Neural progenitor cell (in vitro differentiated cells): ENCODE measurements at places on chromosomes 1 and 21.

- peak; percentile 65 for DNase-seq
Measured at GRCh38 chr1:19484798-19485361, 459 bp downstream of the CAPZB start.

DNA sequence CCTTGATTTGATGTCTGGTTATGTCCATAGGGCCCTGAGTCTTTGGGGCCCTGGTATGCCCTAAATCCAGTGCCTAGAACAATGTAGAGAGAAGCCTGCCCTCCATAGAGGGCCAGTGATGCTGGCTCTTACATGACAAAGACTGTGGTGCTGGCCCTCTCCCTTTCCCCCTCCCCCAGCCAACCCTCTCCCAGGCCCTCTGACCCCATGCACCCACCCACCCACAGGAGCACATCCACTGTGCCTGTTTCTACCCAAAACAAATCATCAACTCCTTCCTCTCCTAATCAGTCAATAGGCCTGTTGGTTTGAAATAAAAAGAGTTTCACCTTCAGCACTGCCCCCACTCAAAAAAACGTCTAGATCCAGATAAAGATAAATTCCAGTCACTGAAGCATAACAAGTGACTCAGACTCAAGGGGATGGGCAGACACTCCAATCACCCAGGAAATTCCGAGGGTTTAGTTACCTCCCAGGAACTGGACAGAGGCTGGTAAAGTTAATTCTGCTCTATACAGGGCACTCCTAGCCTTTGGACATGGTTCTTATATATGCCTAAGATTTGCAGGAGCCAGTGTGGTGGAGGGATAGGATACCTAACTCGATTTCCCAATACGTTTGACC is 144.8 kb upstream of the VANGL1 start:
- DNase-seq, result no peak

DNA sequence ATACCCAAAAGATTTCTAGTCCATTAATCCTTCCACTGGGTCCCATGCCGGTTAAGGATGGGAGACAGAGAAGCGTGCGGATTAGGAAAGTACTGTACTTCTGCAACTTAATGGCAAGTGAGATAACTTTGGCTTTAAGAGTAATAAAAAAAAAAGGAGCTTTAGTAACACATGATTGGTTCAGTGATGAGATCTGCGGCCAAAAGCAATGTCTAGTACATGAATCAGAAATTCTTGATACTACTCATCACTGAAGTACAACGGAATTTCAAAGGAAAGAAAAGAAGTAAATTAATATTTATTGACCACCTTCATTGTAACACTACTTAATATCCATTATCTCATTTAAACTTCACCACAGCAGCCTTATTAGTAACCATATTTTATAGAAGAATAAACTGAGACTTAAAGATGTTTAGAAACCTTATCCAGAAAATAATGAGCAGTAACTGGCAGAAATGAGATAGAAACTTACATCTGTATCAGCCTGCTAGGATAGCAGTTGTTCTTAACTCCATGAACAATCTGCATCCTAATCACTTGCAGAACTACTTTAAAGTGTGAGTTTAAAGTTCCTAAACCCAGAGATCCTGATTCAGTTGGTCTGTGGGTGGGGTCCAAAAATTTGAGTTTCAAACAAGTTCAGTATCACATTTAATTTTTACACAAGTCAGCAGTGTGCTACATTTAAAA is 14.1 kb upstream of the NUF2 start:
- DNase-seq, result no peak

DNA sequence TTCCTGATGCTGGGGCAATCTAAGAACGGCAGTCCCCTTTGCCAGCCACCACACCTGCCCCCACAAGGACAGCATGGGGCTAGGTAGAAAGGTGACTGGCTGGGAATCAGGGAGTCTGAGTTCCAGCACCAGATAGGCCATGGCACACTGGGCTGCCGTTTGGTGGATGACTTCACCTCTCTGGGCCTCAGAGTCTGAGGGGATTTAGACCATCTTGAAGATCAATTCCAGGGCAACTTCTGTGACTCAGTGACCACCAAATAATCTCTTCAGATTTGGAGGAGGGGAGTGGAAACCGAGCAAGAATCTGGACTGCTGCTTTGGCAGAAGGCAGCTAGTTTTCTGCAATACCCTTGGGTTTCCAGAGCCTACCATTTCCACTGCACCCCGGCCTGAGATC is 92.1 kb upstream of the EDN2 start:
- no peak for DNase-seq

DNA sequence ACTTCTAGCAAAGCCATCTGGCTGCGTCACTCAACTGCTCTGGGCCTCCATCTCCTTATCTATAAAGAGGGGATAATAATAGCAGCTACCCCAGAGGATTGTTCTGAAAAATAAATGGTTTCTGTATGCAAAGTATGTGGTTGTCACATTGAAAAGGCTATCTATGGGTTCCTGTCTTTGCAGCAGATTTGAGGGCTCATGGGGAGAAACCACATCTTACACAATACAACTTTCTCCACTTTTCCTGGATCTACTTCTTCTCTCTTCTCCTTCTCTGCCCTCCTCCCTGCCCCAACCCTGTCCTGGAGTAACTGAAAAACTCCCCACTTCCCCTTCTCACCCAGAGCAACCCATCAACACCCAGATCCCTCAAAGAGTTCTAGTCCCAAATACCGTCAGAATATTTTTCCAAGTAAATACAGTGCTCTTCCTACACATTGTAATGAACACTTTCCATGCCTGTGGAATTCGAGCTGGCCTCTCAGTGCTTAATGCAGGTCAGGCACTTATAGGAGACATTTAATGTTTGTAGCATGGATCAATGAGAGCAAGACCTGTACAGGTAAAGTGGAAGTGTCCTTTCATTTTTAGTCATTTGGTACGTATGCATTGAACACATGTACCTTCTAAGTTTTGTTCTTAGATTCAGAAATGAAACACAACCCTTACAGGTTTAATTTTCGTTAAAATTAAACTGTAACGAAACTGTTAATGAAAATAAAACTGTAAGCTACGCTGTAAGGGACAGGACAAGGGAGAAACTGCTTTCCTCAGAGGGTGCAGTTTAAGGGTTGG is 131.9 kb downstream of the AK5 start:
- DNase-seq, result no peak

GRCh38 chr1:244861683-244862082 is 2.7 kb downstream of the HNRNPU start:
- DNase-seq, result peak; percentile 15

- DNase-seq, result no peak
Measured at GRCh38 chr1:103220631-103221041, 112.3 kb upstream of the COL11A1 start.

- no peak for DNase-seq
Measured at GRCh38 chr1:111679541-111679940, 59.7 kb downstream of the INKA2 start.

GRCh38 chr1:194069168-194069830 is 882.9 kb upstream of the B3GALT2 start:
- DNase-seq, result no peak

- DNase-seq, result no peak
Measured at GRCh38 chr21:45327441-45328197, 39.9 kb upstream of the POFUT2 start.

GRCh38 chr1:67618285-67619018 is 66.5 kb upstream of the GADD45A start:
- no peak for DNase-seq

DNA sequence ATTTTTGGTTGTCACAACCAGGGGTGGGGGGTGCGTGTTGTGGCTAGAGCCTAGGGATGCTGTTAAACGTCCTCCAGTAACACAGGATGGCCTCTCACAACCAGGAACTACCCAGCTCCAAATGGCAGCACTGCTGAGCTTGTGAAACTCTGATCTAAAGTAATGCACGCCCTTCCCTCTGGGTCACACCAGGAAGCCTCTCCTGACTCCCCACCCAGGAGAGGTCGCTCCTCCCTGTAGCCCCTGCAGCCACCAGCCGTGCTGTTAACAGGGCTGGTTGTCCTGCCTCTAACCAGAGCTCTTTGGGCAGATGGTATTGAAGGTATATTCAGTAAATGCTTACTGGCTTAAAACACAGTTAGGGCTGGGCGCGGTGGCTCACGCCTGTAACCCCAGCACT is 73.2 kb downstream of the NKAIN1 start:
- no peak for DNase-seq

- no peak for DNase-seq
Measured at GRCh38 chr1:7884757-7885156, 31.9 kb upstream of the UTS2 start.

DNA sequence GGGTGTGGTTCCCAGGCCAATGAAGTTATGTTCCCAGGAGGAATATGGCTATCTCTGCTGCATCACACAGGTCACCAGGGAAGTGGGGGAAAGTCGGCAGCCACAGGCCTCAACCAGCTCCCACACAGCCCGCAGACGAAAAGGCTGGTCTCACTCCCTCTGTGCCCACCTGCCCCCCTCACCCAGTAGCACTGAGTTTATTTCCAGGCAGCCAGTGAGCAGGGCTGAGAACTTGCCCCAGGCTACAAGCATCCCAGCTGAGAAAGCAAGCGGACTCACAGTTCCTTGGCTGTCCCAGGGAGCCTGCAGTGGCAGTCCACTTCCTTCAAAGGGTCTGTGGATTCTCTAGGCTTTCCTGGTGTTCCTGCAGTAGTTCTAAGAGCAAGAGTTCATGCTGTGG is 68.9 kb downstream of the SLC5A9 start:
- DNase-seq, result no peak

DNA sequence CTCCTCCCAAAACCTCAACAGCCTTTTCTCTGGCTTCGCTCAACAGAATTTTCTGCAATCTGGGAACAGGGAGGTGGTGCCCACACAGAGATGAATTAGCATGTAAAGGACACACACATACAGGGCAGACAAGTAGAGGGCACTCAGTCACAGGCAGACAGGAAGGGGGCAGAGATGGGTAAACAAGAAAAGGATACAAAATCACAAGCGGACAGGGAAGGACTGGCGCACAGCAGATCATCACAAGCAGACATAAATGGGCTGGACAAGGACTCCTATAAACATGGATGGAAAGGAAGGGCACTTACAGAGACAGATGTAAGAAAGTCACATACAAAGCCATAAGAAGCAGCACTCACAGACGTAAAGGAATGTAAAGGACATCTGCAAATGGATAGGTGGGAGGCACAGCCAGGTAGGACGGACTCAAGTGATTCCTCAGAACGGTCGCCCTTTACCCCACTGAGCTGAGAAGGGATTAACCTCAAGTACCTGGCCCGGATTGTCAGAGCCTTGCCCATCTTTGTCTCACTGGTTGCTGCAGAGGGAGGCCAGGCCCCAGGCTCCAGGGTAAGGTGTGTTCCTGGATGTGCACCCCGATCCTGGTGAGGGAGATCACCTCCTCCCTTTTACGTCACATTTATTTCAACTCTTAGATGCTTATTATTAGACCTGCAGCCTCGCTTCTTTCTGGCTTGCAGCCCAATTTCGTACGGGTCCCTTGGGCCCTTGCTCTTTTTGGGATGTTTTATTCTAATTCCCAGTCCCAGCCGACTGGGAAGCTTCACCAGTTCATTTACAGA is 836 bp upstream of the PRCC start:
- peak; percentile 39 for DNase-seq

- no peak for DNase-seq
Measured at GRCh38 chr1:13823936-13824335, 123.9 kb downstream of the PRDM2 start.

GRCh38 chr1:97277891-97278654 is 556.5 kb downstream of the PTBP2 start:
- DNase-seq, result no peak

- no peak for DNase-seq
Measured at GRCh38 chr1:227459326-227459841, 104.0 kb upstream of the ZNF678 start.

GRCh38 chr1:169110689-169111447 is 4.4 kb downstream of the ATP1B1 start:
- no peak for DNase-seq

- peak; percentile 62 for DNase-seq
Measured at GRCh38 chr1:36342426-36343185, 19.2 kb upstream of the EVA1B start.

DNA sequence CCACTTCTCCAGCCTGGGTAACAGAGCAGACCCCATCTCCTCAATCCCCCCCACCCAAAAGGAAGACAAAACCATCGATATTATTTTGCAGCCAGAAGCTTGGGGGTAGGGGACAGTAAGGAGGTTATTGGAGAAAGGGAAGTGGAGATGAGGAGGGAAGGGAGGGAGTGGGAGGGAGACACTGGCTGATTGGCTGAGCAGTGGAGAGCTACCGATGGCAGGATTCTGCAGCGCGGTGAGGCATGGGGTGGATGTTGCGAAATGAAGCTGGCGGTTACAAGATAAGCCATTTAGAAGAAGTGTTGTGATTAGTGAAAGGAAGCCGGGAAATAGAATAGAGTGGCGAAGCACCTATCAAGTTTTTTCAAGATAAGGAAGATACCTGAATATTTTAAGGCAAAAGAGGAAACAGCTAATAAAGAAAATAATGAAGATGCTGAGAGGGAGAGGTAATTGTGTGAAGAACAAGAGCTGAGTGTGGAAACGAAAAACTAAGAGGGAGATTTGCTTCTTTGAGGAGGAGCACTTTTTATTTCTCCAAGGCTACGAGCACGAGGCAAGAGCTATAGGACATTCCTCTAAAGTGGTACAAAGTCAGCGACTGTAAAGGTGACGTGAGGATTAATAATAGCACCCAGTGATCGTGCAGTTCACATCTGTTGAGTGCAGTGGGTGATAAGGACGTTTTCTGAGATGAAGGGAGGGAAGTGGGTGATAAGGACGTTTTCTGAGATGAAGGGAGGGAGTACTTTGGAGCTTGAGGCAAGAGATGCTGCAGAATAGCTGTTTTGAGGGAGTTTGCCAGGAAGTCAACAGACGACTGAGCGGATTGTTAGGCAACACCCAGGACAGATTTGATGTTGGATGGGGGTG is 103.2 kb upstream of the KIF26B start:
- DNase-seq, result no peak

DNA sequence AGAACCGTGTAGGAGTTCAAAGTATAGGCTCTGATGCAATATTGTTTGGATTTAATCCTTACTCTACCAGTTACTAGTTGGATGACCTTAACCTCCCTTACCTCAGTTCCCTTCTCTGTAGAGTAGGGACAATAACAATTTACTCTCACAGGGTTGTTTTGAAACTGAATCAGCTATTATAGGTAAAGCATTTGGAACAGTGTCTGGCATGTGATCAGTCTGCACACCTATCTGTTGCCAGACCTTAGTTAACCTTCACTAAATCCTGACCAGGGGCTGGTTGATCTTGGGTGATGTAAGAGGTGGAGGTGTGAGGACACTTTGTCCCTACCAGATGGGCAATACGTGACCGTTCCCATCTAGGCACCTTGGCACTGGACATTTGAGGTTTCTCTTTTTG is 106.9 kb downstream of the DDX20 start:
- no peak for DNase-seq

- no peak for DNase-seq
Measured at GRCh38 chr1:167223144-167224103, 2.7 kb downstream of the POU2F1 start.

GRCh38 chr1:16083486-16083885 is 10.0 kb upstream of the FAM131C start:
- no peak for DNase-seq

- peak; percentile 88 for DNase-seq
Measured at GRCh38 chr1:31714442-31715086, 10.7 kb upstream of the COL16A1 start.

- DNase-seq, result peak; percentile 23
Measured at GRCh38 chr1:9319789-9320519, 27.3 kb downstream of the SPSB1 start.

GRCh38 chr1:39833121-39833520 is 44.5 kb upstream of the BMP8B start:
- DNase-seq, result no peak
